ENCODE measurements at places on chromosomes 2 and 18. TPM values are rescaled to one million over a fixed set of nuclear protein-coding genes. Genes with fewer than 3 reads are reported as not detected.

Gene FSHR
- polyA plus RNA-seq, result not detected

Gene NTSR2
- 0.97 TPM for polyA plus RNA-seq

DNA sequence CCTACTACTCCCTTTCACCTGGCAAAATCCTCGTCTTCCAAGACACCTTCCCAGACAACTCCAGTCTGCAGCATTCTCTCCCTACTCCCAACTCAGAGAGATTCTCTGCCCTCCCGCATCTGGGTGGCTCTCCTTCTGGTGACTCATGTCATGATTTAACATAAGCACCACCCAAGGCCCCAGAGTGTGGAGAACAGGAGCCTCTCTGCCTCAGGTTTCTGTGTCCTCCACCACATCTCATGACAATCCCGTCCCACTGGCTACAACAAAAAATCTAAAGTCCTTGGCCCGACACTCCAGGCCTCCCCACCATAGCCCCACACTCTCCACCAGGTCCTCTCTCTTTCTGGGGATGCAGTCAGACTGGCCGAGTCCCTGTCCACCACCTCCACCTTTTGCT, 197.1 kb downstream of the BCL11A start:
- DNase-seq, result no peak

DNA sequence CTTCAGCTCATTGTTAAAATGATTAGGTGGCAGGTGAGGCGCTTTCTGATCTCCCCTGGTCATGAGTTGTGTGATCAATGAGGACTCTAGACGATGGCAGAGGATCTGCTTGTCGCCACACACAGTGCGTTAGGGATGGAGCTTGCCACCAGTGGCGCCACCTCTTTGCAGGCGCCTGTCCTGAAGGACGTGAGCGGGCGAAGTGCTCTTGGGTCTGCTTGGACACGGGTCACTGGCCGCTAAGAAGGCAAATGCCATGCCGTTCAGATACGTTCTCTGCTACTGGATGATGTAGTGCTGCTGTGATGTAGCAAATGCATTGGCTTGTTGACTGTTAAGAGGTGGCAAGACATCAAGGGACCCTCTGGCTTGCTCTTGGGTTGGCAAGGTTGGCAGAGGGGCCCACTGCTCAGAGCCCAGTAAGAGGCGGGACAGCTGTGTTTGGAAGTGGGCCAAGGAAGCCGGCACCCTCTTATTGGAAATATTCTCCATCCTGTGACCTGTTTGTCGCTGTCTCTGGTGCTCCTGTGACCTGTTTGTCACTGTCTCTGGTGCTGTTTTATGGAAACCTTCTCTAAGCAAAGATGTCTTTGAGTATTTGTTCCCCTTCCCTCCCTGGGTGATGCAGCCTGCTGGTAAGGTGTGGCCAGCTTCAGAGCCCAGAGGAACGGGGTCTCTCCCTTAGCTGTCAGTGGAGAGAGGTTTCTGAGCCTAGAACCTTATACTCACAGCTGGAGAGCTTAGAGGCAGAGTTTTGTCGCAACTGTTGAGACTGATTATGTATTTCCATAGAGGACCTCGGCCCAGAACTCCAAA, 14.6 kb downstream of the LDLRAD4 start:
- no peak for DNase-seq

GRCh38 chr18:2687390-2688001, 32.0 kb downstream of the SMCHD1 start:
- no peak for DNase-seq

DNA sequence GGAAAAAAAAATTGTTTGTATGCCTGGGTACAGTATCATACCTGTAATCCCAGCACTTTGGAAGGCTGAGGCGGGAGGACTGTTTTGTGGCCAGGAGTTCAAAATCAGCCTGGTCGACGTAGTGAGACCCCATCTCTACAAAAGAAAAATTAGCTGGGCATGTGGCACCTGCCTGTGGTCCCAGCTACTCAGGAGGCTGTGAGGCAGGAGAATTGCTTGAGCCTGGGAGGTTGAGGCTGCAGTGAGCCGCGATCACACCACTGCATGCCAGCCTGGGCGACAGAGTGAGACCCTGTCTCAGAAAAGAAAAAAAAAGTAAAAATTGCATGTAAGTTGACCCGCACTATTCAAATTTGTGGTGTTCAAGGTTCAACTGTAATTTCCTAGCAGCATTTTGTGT, 32.9 kb downstream of the YIPF4 start:
- no peak for DNase-seq

Gene DNAH7
- 0.10 TPM for polyA plus RNA-seq

GRCh38 chr2:217886720-217887309, 116.0 kb downstream of the TNS1 start:
- peak; percentile 82 for DNase-seq

Data from psoas muscle (tissue), 8 donors.